WTC11 (cell line): ENCODE measurements at places on chromosomes 1 and 21. TPM values are rescaled to one million over a fixed set of nuclear protein-coding genes. Genes with fewer than 3 reads are reported as not detected.
A peak's percentile ranks its signal among the peaks of the same experiment; 100 is the strongest.

- peaks cover 3% of the 10 kb centered on the region; the same call in 1 of the 2 replicates for H3K4me1 ChIP-seq
- H3K27me3 ChIP-seq, result no peaks in the 10 kb centered on the region
- no peak for DNase-seq
- no peaks in the 10 kb centered on the region for H3K36me3 ChIP-seq
- H3K27ac ChIP-seq, result no peak overlapping the region
Measured at GRCh38 chr1:50878434-50878833, 81.6 kb downstream of the FAF1 start.

DNA sequence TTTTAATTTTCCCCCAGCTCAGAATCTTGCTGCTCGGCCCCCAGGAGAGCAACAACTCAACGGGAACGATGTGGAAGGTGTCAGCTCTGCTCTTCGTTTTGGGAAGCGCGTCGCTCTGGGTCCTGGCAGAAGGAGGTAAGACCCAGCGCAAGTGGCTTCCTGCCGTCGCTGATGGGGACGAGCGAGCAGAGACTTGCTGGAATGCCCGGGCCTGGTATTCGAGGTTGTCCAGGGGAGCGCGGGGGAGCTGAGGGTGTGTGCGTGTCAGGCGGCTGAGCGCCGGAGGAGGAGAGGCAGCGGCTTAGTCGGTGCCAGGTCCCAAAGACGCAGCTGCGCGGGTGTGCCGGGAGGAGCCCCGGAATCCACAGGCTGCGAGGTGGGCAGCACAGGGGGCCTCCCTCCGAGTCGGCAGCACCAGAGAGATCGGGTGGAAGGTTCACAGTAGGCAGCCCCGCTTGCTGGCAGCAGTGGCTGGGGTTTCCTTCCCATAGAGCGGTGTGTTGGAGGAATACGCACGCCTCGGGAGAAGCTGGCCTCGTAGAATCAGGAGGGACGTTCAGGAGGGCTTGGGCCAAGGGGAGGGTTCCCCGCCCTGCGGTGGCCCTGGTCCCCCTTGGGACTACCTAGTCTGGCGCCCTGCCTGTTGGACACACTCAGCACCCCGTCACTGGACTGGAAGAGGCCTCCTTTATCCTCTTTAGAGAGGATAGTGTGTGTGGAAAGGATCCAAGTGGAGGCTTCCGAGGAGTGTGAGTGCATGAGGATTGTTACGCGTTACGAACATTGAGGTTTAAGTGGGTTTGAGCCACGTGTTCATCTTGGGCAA is 547 bp downstream of the PDPN start:
- peaks cover 58% of the 10 kb centered on the region for H3K4me1 ChIP-seq
- peak; percentile 57 for DNase-seq
- peak overlapping the region; percentile 92 for H3K4me3 ChIP-seq
- H3K36me3 ChIP-seq, result peaks cover 4% of the 10 kb centered on the region; the same call in 1 of the 2 replicates
- H3K27ac ChIP-seq, result peak overlapping the region; percentile 85

The AXDND1 gene
- 0.18 TPM in 1 of 3 replicates, not detected in the others for total RNA-seq

The TPTE gene
- total RNA-seq, result not detected in 3 replicates

The AVPR1B gene
- total RNA-seq, result 0.30 to 0.68 TPM (median 0.46 TPM) in 3 replicates

DNA sequence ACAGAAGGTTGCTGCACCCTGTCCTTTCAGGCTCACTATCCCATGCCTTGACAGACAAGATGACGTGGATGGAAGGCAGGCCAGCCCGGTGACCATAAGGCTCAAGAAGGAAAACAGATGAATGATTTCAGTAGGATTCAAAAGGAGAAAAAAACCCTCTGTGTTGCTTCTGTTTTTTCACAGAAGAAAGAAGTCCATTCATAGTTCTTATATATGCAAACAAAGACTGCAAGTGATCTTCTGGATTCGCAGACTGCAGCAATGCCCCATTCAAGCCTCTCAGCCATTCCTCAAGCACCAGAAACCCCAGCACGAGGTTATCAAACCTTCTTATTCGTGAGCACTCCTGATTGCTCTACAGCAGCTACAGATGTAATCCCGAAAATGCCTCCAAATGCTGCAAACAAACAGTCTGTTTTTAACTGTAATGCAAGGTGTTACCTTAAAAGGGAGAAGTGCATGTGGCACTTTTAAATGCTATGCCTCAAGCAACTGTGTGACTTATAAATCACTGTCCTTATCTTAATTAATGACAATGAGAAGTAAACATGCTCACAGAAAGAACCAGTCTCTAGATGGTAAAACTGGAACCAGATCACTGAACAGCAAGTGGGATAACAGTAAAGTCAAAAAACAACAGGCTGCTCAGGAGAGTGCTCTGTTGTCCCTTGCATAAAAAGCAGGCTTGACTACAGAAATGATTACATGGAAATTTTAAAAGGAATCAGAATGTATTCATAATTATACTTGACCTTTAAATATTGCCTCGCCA is 173.9 kb downstream of the HHIPL2 start:
- DNase-seq, result no peak
- H3K27ac ChIP-seq, result no peak overlapping the region
- H3K27me3 ChIP-seq, result no peaks in the 10 kb centered on the region
- no peak overlapping the region for H3K4me3 ChIP-seq
